ENCODE measurements at places on chromosomes 2 and 18.
A peak's percentile ranks its signal among the peaks of the same experiment; 100 is the strongest.

DNA sequence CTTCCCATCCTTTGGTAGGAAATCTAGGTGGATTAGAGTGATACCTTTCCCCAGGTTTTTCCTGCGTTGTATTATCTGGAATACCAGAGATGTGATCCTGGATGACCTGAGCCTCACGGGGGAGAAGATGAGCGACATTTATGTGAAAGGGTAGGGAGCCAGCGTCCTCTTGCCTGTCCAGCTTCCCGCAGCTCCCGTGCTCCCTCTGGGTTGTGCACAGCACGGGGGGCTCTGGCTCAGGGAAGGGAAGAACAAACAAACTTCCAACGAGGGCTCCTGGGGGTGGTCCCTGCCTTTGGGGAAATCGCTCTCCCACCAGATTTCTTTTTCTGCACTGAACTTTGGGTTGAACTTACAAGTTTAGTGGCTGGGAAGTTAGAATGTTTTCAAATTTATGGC is 215.7 kb downstream of the DYSF start:
- DNase-seq: no peak

DNA sequence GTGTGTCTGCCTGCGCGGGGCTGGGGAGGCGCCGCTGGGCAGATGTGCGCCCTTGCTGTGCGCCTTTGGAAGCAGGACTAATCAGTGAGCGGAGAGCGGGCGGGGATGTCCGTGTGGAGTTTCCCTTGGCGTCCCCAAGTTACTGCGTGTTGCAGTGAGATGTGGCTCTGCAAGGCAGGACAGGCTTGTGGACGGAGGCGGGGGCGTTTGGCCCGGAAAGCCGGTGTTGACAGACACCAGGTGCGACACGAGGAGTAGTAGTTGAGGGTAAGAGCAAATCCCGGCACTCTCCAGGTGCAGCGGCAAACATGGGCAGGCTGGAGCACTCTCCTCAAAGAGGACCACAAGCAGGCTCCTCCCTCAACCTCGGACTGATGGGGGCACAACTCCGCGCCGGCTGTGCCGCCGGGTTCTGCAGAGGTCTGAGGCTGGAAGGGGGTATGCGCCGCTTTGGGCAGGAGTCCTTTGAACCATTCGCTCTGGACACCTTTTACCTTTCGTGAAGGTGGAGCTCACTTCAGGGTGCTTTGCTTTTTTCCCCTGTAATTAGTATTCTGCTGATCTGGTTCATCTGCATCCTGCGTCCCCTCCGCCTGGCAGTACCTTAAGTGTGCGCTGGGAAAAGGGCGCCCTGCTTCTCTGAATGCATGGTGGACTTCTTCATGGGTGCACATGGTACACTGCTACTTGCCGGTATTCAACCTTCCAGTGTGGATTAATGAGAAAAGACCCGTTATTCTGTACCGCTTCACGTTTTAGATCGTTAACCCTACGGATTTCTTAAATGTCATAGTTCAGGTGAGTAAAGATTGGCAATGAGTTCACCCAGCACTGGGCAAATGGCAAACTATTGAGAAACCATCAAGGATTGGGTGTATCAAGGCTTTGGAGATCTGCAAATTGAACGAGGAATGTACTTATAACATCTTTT is 608 bp downstream of the CDH7 start:
- DNase-seq: no peak

DNA sequence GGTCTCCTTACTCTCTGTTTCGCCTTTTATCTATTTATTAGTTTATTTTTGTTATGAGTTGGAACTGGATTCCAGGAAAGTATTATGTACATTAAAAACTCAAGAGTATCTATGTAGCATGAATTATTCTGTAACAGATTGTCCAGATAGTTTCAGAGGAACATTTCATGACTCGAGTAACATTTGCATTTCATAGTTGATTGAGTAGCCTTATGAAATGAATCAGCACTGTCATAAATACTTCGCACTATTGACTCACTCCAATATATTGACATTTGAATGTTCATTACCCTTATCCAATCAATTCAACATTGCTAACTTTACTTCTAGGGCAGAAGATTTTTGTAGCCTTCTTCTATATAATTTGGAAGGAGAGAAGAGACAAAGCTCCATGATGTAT is 11.3 kb upstream of the VRK2 start:
- DNase-seq: no peak

DNA sequence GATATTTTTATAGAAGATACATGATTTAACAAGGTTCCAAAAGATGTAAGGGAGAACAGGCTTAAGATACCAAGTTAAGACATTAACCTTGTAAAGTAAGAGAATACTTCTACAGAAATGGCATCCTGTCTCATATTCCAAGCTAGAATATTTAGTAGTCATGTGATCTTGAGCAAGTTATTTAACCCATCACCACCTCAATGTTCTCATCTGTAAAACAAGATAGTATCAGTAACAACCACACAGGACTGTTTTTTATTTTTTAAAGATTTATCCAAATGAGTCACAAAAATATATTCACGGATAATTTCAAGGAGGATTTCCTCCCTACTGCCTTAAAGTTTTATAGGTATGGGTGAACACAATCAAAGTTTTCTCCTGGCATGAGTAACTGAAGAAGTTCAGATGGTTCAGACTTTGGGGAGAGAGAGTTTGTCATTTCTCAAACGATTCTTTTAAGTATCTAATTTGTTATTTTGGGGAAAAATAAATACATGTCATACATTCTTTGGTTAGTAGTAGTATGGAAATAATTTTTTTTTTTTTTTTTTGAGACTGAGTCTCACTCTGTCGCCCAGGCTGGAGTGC is 25.9 kb downstream of the ROCK1 start:
- DNase-seq: no peak

GRCh38 chr2:98738304-98738703 is 7.4 kb upstream of the MGAT4A start:
- no peak for DNase-seq

DNA sequence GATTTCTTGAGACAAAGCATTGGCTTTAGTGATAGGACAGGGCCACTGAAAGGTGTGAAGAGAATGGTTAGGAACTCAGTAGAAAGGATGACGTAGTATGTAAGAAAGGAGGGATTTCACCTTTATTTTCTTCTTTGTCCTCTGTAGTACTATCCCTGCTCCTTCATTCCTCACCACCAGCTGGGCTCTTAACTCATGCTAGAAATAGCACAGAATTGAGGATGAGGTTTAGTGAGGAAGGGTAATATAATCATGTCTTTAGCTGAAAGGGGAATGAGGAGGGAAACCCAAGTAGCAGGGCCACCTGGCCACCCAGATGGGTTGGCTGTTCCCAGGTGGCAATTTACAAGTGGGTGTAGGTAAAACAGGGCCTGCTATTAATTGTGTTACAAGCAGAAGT is 15.2 kb downstream of the ACVR2A start:
- no peak for DNase-seq

- no peak for DNase-seq
Measured at GRCh38 chr2:14535156-14535555, 97.4 kb upstream of the LRATD1 start.

DNA sequence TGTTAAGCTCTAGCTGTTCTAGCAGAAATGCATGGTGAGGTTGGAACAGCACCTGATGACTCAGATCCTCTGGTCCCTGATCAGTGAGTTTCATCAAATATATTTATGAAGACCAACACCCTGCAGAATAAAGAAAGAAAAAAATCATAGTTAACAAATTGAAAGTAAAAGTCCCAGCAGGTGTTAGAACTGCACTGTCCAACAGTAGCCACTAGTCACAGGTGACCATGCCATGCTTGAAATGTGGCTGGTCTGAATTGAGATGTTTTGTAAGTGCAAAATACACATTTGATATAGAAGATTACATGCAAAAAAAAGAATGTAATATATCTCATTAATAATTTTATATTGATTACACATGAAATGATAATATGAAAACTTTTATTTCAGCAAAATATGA is 1010.7 kb upstream of the ZEB2 start:
- no peak for DNase-seq

DNA sequence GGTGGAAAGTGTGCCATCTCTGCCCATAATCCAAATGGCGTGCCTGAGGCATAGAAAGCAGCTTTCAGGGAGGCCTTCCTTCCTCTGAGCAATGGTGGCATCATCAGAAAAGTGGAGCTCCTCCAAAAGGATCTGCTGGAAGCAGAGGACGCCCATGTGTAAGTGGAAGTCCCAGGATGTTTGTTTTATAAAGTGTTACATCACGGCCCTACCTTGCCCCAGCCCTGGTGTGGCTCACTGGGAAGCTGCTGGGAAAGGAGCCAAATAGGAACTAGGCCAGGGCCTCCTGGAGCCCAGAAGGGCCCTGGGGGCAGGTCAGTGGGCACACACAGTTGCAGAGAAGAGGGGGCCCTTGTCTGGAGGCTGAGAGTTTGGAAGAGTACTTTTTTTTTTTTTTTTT is 4.2 kb upstream of the ODC1 start:
- no peak for DNase-seq

GRCh38 chr2:222057347-222058073 is 241.3 kb downstream of the PAX3 start:
- DNase-seq: no peak

DNA sequence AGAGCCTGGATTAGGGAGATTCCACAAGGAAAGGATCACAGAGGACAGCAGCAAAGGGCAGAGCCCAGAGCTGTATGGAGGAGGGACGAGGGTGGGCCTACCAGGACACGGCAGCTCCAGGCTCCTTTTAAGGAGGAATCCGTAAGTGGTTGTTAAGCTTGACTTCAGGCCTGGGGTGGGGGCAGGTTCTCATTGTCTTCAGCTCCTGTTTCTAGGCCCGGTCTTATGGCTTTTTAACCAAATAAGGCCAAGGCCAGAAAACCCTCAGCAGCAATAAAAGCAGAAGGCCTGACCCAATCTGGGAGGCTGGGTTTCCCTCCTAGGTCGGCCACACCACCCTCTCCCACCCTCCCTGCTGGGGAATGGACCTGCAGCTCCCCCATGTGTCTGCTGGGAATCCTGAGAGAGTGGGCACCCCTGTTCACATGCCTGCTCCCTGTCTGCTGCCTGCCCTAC is 111.2 kb downstream of the PLB1 start:
- DNase-seq: no peak

DNA sequence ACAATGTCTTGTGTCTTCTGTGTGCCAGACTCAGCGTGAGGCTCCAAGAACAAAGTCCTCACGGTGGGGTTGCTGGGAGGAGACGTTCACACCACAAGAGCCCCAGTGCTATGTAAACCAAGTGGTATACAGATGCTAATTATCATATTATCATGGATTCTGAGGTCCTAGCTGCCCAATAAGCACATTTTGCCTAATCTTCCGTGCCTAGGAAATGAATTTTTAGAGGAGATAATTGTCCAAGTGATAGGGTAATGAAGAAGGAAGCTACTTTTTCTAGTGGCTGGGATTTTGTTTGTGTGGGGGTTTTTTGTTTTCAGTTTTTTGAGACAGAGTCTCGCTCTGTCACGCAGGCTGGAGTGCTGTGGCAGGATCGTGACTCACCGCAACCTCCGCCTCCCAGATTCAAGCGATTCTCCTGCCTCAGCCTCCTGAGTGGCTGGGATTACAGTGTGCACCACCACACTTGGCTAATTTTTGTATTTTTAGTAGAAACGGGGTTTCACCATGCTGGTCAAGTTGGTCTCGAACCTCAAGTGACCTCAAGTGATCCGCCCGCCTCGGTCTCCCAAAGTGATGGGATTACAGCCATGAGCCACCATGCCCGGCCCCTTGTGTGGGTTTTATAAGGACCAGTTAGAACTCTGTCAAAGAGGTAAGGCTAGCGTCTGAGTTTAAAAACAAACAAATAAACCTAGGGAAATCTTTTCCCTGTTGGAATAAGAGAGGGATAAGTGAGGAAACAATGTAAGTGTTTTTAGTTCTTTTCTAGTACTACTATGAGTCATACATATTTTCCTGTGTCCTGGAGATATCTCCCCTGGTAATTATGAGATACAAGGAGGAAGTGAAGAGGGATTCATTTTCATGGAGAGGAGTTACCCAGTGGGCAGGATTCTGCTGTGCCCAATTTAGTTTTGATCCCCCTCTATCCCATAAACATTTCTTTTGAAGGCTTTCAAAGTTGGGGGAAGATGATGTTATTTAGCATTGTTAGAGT is 9.5 kb upstream of the SMAD7 start:
- DNase-seq: no peak

DNA sequence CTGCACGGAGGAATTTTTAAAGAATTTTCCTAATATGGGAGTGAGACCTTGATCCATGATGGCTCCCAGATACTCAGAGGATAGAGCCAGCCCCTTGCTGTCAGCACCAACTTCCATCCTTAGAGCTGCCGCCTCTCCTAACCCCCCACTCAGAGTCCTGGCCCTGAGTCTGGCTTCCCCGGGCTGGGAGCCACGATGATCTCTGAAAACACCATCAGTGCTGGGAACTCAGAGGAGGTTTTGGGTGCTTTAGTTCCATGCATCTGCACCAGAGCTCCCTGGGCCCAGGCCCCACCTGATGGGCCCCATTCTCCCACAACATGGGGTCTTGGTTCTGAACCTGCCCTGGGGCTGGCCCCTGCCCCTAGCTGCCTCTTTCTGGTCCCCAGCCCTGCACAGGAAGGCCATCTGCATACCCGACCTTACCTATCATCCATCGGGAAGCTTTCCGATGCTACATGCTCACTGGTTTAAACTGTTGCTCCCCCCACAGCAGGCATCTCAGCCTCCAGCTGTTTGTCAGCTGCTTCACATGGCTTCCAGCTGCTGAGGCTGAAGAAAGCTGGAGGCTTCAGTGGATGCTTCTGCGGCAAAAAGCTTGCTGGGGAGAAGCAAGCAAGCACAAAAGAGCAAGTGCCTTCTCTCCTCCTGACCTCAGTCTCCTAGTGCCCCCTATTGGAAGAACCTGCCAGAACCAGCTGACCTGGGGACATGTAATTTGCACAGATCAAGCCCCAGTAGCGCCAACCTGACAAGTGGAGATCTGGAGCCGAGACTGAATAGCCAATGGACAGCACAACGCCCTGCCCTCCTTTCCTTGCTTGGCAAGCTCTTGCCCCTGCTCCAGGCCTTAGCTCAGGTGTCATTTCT is 24.2 kb upstream of the RHOB start:
- no peak for DNase-seq

- DNase-seq: no peak
Measured at GRCh38 chr18:9516437-9517064, 41.2 kb downstream of the RALBP1 start.

GRCh38 chr2:236171181-236171679 is 3.0 kb upstream of the GBX2 start:
- DNase-seq: no peak

GRCh38 chr18:33161131-33161530 is 279.4 kb downstream of the CCDC178 start:
- DNase-seq: no peak

DNA sequence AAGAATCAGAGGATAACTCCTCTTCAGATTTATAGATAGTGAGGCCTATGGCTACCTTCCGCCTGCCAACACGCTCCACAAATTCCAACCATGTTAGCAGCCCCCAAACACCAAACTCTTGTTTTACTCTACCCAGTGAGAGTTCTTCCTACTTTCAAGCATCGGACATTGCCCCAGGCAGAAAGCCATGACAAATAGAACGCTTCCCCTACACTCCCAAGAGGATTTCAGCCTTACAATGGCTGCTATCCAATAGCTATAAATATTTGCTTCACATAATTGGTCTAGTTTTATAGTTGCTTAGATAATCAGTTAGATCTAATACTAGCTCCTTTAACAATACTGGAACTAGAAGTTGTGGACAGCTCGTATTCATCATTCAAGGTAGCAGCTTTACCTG is 503.4 kb upstream of the VRK2 start:
- no peak for DNase-seq

GRCh38 chr2:230614913-230615332 is 97.7 kb upstream of the CAB39 start:
- DNase-seq: peak; percentile 31

- DNase-seq: no peak
Measured at GRCh38 chr2:28475088-28475595, 20.7 kb upstream of the PLB1 start.

- no peak for DNase-seq
Measured at GRCh38 chr2:118053681-118054080, 34.6 kb upstream of the INSIG2 start.
